ENCODE measurements at places on chromosomes 2 and 18.

GRCh38 chr2:216081487-216082116 lies at the start of the genes PECR and TMEM169:
TSS of gene PECR (minus strand) at chr2:216081809. CDS start at chr2:216081741, 68 bp downstream.
TSS of gene TMEM169 (plus strand) at chr2:216081919. CDS start at chr2:216095964, 14,045 bp downstream.
- peak; percentile 70 for DNase-seq

GRCh38 chr18:61189376-61189775 lies 143.9 kb upstream of the CDH20 start:
- no peak for DNase-seq

DNA sequence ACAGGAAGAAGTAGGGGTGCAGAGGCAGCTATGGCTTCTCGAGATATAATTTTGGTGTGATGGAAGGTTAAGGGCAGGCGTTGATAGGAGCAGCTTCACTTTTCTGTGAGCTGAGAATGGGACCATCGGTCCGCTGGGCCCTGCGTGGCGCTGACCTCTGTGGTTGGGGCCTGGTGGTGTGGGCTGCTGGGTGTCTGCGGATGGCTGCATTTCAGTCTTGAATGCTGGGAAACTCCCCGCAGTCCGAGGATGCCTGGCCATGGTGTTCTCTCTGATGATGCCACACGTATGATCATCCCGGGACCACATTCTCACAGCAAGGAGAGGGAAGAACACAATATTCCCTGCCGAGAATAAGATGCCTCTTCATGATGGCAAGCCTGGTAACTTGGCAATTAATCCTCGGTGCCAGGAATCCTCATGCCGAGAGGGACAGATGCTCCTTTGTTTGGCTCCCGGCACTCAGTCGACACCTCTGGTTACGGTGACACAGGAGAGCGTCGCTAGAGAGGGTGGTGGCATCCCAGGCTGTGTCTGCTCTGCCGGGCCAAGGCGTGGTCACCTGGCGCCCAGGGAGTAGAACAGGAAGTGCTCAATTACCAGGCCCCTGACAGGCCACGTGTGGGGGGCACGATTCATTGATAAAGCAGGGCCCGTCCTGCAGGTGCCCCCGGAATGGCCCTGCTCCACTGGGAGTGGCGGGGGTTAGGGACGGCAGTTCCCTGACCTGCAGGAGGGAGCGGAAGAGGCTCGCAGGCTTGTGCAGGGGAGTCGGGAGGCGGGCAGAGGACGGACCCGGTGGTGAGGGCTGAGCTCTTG lies 119.4 kb upstream of the CTDP1 start:
- no peak for DNase-seq

GRCh38 chr2:63768051-63768450 lies 73.6 kb upstream of the UGP2 start:
- DNase-seq: no peak

DNA sequence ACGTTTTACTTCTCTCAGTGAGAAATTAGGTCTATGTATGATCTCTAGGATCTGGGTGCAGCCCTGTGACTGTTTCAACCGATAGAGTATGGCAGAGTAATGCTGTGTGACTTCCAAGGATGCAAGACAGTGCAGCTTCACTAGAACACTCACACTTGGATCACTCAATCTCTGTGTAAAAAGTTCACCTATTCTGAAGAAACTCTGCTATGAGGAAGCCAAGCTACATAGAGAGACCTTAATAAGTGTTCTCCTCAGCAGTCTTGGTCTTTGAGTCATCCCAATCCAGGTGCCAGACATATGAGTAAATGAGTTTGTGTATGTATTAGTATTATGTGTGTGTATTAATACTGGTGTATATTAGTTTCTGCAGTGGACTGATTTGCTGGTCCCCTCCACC lies 335.0 kb downstream of the NR4A2 start:
- no peak for DNase-seq

- DNase-seq: no peak
Observed at GRCh38 chr2:185006481-185006880, 408.2 kb downstream of the ZNF804A start.

DNA sequence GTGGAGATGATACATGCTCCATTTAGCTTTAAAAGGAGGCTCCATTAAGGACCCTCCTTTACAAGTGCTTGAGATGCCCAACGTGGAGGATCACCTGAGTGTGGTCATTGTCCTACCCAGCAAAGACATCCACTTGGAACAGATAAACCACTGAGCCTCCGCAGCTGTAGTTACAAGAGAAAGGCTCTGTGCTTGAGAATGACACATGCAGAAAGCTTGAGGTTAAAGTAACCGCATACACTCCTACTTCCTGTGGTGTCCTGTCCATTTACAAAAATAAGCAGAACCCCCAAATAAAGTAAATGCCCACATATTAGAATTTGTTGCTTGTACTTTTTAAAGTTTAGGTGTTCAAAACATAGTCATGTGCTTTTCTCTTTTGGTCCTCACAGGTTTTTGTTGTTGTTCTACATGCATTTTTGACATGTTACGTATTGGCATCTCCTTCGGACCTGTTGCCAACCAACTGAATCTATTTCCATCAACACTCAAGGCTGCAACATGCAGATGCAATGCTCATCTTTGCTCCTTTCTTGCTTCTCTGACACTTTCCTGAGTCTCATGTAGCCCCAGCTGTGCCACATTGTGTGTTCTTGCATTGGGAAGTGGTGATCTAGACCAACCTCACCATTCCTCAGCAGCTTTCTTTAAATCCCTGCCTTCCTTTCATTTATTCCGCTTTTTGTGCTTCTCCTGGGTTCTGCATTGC lies 56.0 kb downstream of the SERPINB7 start:
- no peak for DNase-seq

DNA sequence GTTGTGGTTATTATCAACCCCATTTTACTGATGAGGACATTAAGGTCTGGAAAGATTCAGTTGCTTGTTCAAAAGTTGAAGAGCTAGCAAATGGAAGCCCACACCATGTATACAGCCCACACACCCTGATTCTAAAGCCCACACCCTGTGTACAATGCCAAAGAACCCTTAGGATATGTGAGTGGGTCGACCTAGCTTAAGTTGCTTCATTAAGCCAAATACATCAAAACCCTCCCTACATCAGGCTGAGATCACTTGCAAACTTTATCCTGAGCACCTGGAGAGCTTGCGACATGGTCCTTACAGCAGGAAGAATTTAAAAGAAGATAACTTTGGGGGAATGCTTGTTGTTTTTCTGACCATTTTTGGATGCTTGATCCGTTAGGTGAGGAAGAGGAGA lies 435 bp upstream of the ARHGAP25 start:
- DNase-seq: no peak

DNA sequence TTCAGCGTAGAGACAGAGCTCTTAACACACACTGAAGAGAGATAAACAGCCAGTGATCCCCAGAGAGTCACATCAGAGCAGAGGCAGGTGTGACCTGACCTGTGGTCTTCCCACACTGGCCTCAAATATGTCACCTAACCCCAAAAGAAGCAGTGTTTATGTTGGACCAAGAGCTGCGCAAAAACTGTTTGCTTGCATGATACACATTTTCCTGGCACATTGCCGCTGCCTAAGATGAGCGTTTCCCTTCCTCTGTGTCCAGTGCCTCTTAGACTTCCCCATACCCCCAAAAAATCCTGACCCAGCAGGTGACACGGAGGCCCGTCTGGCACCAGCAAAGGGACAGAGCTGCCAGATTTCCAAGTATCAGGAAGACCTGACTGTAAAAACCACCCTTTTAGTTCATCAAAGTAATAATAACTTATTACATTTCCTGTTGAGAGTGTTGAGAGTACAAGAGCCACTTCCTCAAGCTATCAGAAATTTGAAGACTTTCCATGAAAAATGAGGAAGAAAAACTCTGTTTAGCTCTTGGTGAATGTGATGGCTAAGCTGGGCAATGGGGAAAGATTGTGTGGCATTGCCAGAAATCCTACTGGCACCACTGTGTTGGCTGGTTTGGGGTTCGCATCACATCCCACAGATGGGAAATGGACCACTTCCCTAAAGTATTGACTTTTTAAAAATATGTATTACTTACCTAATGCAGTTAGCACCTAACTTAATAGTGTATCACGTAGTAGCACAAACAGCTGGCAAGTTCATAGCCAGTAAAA lies 6.7 kb downstream of the TNFRSF11A start:
- DNase-seq: no peak

DNA sequence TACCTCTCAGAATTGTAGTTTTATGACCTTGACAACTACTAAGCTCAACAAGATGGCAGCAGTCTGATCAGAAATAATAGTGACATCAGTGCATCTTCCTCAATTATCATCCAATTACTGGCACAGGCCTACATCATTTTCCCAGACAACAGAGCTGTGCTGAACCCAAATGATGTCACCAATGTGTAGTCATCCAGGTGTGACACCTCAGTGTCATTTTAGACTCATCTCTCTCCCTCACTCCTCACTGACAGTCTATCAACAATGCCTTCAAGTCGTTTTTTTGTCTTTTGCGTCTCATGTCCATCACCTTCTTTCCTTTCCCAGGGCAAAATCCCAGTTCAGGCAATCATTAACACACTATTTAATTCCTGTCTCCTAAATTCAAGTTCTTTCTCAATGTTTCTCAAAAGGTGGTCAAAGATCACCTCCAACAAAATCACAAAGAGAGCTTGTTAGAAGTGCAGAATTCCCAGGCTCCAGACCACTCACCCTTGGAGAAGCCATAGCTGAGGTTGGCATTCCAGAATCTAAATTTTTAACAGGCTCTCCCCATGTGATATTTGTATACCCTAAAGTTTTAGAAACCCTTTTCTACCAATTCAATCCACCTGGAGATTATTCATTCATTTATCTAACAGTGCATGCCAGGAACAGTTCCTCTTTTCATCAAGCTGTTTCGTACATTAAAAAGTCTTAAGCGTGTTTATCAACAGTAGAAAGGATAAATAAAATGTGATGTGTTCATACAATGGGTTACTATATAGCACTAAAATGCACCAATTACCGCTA lies 125.3 kb upstream of the KLF7 start:
- no peak for DNase-seq

DNA sequence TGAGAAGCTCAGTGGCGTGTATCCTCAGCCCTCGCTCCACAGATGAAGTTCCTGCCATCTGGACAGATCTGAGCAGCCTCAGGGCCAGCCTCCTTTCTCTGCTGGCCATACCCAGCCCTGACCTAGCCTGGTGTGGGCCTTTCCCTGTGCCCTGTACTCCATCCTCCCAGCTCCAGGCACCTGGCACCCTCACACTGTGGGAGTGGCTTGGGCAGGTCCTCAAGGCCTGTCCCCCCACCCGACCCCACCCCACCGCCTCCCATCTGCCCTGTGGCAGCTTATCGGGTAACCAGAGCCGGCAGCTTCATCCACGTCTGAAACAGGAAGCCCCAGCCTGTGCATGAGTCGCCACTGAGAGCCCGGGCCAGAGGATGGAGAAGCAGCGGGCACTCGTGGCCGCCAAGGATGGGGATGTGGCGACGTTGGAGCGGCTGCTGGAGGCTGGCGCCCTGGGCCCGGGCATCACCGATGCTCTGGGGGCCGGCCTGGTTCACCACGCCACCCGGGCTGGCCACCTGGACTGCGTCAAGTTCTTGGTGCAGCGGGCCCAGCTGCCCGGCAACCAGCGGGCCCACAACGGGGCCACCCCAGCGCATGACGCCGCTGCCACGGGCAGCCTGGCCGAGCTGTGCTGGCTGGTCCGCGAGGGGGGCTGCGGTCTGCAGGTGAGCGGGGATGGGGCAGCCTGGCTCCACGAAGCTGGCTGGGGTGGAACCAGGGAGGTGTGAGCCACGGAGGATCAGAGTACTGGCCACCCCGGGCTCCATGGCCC lies at the start of gene ESPNL:
TSS of gene ESPNL (plus strand) at position 292 of the 772 bp plus-strand sequence. CDS start at position 372, 80 bp downstream.
- DNase-seq: no peak

- DNase-seq: no peak
Observed at GRCh38 chr2:114201781-114202180, 240.7 kb upstream of the DPP10 start.

GRCh38 chr2:217316743-217317142 lies 456.9 kb upstream of the TNP1 start:
- DNase-seq: no peak

- DNase-seq: no peak
Observed at GRCh38 chr18:60247103-60247502, 125.5 kb downstream of the MC4R start.

DNA sequence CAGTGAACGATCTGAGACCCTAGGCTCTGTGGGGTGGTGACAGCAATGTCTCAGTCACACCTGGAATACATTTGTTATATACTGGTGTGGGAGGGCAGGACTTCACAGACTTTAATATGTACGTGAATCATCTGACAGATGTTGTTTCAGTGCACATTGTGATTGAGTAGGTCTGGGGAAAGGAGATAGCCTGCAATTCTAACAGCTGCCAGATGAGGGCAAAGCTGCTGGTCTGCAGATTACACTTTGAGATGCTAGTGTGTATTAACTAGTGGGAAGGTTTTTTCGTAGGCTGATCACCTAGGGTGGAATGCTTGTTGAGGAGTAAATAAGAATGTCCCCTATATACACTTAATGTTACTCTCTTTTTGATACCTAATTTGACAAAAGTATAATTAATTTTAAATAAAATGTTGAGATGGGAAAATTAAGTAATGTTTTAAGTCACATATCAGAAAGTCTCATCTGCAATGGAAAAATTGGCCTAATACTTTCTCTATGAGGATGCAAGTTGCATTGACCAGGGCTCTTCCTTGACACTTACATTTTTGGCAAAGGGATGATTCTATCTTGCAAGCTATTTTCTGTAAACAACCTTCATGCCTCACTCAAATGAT lies 496.9 kb upstream of the HNMT start:
- DNase-seq: peak; percentile 12

DNA sequence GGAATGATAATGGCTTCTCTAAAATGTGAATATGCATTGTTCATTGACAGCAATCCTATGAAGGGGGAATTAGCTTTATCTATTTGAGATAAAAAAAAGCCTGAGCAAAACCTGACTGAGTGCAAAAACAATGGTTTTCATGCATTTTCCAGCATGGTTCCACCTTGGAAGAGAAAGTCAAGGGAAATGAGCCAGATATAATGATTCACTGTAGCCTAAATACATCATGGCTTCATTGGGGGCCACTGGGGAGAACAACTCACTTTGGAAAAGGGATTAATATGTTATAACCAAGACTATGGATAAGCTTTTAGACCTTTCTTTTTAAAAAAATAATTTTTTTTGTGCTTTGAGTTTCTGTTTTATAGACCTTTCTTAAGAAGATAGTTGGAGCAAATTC lies 679.7 kb downstream of the NYAP2 start:
- DNase-seq: no peak

DNA sequence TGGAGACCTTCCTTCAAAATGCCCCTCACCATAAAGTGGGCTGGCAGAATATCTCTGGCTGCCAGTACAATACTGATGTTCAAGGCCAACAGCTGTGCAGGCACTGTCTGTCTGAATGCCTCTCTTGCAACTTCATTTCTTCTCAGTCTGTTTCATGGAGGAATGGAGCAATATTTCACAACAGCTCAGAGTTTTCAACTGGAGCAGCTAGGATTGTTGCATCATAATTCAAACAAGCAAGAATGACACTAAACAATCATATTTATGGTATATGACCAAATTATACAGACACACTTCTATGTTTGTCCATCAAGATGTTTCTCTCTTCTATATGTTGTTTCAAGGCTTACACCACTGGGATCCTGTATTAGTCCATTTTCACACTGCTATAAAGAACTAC lies 444.2 kb downstream of the LRATD1 start:
- no peak for DNase-seq

DNA sequence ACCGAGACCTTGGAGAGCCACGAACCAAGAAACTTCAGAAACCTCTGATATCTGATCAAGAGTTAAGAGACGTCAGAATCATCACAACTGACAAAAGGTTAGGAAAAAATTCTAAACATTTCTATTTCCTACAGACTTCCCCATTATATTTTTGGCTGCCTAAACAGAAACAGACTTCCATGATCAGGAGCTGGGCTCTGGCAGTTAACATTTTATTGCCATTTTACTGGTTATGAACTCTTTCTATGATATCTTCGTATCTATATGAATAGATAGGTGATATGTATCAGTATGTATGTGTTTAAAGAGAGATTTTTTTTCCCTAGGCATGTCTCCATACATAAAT lies 31.1 kb upstream of the PPP1R1C start:
- no peak for DNase-seq
